SJSA1 (cell line): ENCODE measurements at places on chromosomes 1 and 21. TPM values are rescaled to one million over a fixed set of nuclear protein-coding genes. Genes with fewer than 3 reads are reported as not detected.

GRCh38 chr1:215891266-215892057 lies 324.4 kb downstream of the KCTD3 start:
- no peak for DNase-seq
- no peak overlapping the region for H3K4me3 ChIP-seq
- 0 out of 2 replicates have a peak, but pooled peaks cover 4% of the 10 kb centered on the region for H3K27me3 ChIP-seq
- no peak overlapping the region for H3K27ac ChIP-seq

- no peak overlapping the region for H3K4me3 ChIP-seq
- DNase-seq, result no peak
- no peaks in the 10 kb centered on the region for H3K27me3 ChIP-seq
- no peak overlapping the region for H3K27ac ChIP-seq
Observed at GRCh38 chr1:72439036-72439435, 156.7 kb upstream of the NEGR1 start.

- no peaks in the 10 kb centered on the region for H3K36me3 ChIP-seq
- DNase-seq, result peak; percentile 72
- H3K4me1 ChIP-seq, result peaks cover 48% of the 10 kb centered on the region
- H3K27ac ChIP-seq, result peak overlapping the region; percentile 74
- no peaks in the 10 kb centered on the region for H3K27me3 ChIP-seq
Observed at GRCh38 chr1:15324869-15325335, 77.9 kb downstream of the FHAD1 start.

DNA sequence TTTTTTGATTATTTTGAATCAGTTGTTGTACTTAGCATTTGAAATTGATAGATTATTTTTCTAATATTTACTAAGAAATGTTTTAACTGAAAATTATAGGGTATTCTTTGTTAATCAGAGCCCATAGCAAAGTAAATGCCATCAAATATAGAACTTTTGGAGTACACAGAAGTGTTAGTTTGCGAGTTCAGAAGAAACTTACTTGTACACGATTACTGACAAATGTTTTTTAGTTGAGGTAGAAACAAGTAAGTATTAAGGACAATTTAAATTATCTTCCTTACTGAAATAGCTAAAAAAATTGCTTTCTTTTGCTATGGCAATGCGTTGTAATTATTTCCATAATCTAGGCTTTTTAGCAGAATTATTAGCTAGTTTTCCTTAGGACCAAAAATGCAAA lies 692.2 kb downstream of the USP25 start:
- no peak overlapping the region for H3K4me3 ChIP-seq
- peak overlapping the region; percentile 24; the same call in 1 of the 2 replicates for H3K27ac ChIP-seq
- H3K4me1 ChIP-seq, result no peaks in the 10 kb centered on the region; the same call in none of the 2 replicates
- no peaks in the 10 kb centered on the region for H3K27me3 ChIP-seq
- no peaks in the 10 kb centered on the region for H3K36me3 ChIP-seq
- DNase-seq, result peak; percentile 20

The TSPEAR gene
- total RNA-seq, result not detected in 2 replicates

The EFNA1 gene
- total RNA-seq, result 0.89 and 0.91 TPM in 2 replicates
